Naive thymus-derived CD4-positive, alpha-beta T cell (primary cell): ENCODE measurements at places on chromosomes 16 and 17.

DNA sequence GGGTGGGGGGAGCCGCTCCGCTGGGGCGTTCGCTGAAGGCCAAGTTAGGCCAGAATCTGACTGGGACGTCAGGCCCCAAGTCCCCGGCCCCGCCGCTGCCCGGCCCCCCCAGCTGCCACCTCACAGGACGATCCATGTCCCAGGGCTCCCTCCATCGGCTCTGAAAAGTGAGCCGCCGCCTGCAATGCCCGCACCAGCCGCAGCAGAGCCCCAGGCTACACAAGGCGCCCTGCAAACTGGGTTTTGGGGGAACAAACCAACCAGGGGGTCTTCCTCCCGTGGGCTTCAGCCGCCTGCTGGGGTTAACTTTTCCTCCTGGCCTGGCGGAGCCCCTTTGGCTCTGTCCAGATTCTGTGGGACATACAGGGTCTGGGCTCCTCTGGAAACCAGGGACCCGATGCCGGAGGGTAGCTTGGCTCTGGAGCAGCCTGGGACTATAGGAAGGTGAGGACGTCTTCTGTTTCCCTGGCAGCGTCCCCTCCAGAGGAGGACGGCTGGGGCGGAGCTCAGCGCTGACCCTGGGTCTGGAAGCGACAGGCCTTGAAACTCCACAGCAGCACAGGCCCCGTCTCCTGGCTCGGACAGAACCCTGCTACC is 835 bp downstream of the NME4 start:
- DNase-seq = peak; percentile 45
- H3K27me3 ChIP-seq = no peaks in the 10 kb centered on the region
- H3K36me3 ChIP-seq = no peaks in the 10 kb centered on the region

DNA sequence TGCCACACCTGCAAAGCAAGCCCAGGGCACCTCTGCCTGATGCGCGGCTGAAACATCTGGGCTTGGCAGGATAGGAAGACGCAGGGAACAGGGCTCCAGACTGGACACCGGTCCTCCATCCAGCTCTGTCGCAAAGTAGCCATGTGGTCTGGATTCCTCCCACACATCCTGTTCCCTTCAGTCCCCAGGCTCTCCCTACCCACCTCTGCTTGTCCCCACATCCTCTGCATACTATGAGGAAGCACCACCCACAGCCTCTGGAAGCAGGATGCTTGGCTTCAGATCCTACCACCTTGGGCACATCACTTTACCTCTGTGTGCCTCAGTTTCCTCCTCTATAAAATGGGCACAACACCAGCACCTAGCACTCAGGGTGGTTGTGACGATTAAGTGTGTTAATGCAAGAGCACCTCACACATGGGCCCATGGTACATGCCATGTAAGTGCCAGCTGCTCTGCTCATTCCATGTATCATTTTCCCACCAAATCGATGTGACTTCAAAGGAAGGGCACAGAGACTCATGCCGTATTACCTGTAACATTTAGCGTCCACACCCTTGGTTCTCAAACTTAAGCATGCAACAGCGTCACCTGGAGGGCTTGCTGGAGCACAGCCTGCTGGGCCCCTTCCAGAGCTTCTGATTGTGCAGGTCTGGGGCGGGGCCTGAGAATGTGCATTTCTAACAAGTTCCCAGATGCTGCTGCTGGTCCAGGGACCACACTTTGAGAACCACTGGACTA is 138.6 kb upstream of the SDK2 start:
- no peaks in the 10 kb centered on the region for H3K27me3 ChIP-seq
- DNase-seq = peak; percentile 9
- no peaks in the 10 kb centered on the region for H3K36me3 ChIP-seq

GRCh38 chr16:28597692-28598261 is 927 bp upstream of the SULT1A2 start:
- DNase-seq = no peak
- H3K4me3 ChIP-seq = no peak overlapping the region
- no peaks in the 10 kb centered on the region for H3K4me1 ChIP-seq
- H3K36me3 ChIP-seq = no peaks in the 10 kb centered on the region

- no peaks in the 10 kb centered on the region for H3K36me3 ChIP-seq
- peaks cover 27% of the 10 kb centered on the region for H3K4me1 ChIP-seq
- no peak overlapping the region for H3K27ac ChIP-seq
- H3K4me3 ChIP-seq = no peak overlapping the region
- DNase-seq = no peak
- no peaks in the 10 kb centered on the region for H3K27me3 ChIP-seq
Observed at GRCh38 chr17:55340176-55340575, 75.4 kb downstream of the HLF start.

DNA sequence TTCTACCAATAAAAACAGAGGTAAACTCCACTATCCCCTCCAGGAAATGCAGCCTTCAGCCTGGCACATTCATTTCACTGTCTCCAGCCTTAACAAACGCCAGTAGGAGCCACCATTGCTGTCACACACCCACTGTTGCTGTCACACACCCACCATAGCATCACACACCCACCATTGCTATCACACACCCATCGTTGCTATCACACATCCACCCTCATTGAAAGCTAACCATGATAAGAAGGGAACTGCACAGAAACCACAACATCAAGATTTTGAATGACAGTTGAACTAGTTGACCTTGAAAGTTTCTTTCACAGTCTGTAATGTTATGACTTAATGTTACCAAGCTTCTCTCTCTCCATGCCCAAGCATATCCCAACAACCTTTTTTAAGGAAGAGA is 38.1 kb downstream of the SHCBP1 start:
- DNase-seq = no peak
- no peak overlapping the region for H3K4me3 ChIP-seq
- H3K4me1 ChIP-seq = no peaks in the 10 kb centered on the region
- H3K36me3 ChIP-seq = no peaks in the 10 kb centered on the region

DNA sequence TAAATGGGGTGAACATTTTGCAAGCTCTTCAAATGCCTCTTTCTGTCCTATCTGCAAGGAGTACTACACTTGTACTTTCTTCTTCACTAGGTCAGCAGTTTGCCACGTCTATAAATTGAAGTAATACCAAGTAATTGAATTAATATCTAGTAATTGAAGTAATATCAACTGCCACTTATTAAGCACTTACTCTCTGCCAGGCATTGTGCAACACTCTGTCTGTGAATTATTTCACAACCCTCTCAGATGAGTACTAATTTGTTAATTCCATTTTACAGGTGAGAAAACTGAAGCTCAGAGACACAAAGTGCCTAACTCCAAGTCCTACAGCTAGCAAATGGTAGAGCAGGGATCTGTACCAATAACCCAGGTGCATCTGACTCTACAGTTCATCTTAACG is 4.1 kb downstream of the SDR42E1 start:
- H3K27me3 ChIP-seq = no peaks in the 10 kb centered on the region
- no peak overlapping the region for H3K4me3 ChIP-seq
- no peak for DNase-seq
- no peak overlapping the region for H3K27ac ChIP-seq
- H3K36me3 ChIP-seq = no peaks in the 10 kb centered on the region

DNA sequence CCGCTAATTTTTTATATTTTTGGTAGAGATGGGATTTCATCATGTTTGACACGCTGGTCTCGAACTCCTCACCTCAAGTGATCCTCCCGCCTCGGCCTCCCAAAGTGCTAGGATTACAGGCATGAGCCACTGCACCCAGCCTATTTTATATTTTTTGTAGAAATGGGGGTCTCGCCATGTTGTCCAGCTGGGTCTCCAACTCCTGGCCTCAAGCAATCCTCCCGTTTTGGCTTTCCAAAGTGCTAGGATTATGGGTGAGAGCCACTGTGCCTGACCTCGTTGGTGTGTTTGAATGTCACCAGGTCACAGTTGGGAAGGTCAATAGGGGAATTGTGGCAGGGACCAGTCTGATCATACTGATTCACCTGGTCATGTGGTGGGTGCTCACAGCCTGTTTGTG is 56.7 kb upstream of the NKD1 start:
- no peaks in the 10 kb centered on the region for H3K27me3 ChIP-seq
- no peak for DNase-seq
- H3K4me1 ChIP-seq = no peaks in the 10 kb centered on the region

DNA sequence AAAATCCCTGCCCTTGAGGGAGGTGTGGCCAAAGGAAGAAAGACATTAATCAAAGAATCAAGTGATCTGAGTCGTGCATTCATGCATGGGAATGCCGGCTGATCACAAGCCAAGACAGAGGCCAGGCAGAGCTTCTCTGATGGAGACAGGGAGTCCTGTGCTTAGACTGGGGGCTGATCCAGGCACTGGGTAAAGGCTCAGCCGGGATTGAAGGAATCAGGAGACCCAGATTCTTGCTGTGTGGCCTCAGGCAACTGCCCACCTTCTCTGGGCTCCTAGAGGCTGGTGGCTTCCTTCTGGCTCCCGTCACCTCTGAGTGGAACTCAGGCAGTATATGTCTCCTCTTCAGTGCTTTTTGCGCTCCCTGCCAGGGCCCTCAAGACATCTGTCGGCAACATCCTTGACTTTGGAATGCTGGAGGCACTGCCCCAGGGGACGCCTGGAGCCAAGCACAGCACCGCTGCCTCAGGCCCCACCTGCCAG is 17.7 kb downstream of the RAI1 start:
- no peaks in the 10 kb centered on the region for H3K27me3 ChIP-seq
- no peak overlapping the region for H3K27ac ChIP-seq
- H3K36me3 ChIP-seq = peaks cover 3% of the 10 kb centered on the region
- no peak for DNase-seq
- H3K4me3 ChIP-seq = no peak overlapping the region

DNA sequence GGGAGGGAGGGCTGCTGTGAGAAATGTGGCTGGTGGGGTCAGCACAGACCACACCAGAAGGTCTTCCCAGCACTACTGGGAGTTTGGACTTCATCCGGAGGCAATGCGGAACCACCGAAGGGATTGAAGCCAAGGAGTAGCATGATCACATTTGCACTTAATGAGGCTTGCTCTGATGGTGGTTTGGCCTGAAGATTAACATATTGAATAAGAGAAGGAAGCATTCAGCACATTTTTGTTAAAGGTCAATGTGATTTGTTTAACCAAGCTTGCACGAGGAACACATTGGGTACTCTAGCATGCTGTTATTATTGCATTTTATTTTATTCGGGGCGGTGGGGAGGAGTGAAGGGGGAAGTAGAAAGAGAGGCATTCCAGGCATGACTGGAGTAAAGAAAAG is 378.6 kb downstream of the UTP18 start:
- no peaks in the 10 kb centered on the region for H3K4me1 ChIP-seq
- H3K4me3 ChIP-seq = no peak overlapping the region
- H3K36me3 ChIP-seq = no peaks in the 10 kb centered on the region
- no peak for DNase-seq
- no peak overlapping the region for H3K27ac ChIP-seq

DNA sequence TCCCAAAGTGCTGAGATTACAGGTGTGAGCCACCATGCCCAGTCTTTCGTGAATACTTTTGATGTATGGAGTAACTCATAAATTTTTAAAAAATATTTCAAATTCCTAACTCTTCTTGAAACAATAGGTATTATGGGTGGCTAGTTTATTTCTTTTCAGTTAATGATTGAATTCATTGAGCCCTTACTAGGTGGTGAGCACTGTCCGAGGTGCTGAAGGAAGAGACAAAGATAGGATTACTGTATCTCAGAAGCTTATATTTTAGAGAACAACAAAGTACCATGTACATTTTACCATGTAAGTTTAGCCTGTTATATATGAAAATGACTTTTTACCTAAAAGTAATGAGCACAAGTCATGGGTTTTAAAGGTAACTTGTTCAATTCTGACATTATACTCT is 418.3 kb downstream of the NPIPA7 start:
- no peaks in the 10 kb centered on the region for H3K36me3 ChIP-seq
- no peaks in the 10 kb centered on the region for H3K4me1 ChIP-seq
- H3K27ac ChIP-seq = no peak overlapping the region

- H3K27ac ChIP-seq = no peak overlapping the region
- DNase-seq = no peak
- no peaks in the 10 kb centered on the region for H3K4me1 ChIP-seq
- H3K4me3 ChIP-seq = no peak overlapping the region
- H3K27me3 ChIP-seq = no peaks in the 10 kb centered on the region
Observed at GRCh38 chr17:15384142-15384787, 42.9 kb upstream of the TEKT3 start.

DNA sequence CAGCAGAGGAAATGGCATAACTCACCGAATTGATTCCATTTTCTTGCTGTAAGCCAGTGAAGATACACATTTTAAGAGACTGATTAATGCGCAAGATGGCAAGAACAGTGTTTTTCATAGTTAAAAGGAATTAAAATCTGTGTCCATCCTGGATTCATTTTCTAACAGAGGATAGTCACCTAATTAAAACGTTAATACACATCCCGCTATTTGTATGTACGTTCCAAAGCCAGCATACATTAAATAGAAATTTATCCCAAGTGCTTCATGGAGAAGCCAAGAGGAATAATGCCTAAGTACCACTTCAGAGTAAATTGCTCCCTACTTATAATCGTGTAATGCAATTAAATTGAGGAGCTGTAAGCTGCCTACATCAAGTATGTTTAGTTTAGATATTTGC is 49.9 kb downstream of the RBFOX1 start:
- no peaks in the 10 kb centered on the region for H3K36me3 ChIP-seq
- no peak overlapping the region for H3K4me3 ChIP-seq
- H3K27me3 ChIP-seq = no peaks in the 10 kb centered on the region
- no peak overlapping the region for H3K27ac ChIP-seq
- DNase-seq = no peak

DNA sequence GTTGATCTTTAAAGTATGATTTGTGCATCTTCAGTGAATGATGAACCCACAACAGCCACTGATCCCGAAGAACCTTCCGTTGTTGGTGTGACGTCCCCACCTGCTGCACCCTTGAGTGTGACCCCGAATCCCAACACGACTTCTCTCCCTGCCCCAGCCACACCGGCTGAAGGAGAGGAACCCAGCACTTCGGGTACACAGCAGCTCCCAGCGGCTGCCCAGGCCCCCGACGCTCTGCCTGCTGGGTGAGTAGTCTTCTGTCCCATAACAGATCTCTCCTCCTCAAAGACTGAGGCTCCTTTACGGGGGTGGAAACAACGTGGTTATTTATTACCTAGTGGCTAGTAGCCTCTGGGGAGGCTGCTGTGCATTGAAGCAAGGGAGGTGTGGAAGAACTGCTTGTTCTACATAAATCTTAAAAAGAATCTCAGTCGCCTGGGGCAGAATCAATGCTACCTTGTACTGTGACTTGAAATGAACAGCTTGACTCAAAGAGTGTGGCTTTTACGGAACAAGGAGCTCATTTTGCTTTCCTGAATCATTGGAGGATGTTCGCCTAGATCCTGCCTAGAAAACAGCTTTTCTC is 63.0 kb upstream of the CLEC18A start:
- no peak for DNase-seq
- no peak overlapping the region for H3K4me3 ChIP-seq
- H3K27me3 ChIP-seq = no peaks in the 10 kb centered on the region

GRCh38 chr16:974001-974601 is 3.3 kb upstream of the LMF1 start:
- no peak for DNase-seq
- peaks cover 6% of the 10 kb centered on the region for H3K4me1 ChIP-seq
- no peaks in the 10 kb centered on the region for H3K27me3 ChIP-seq
- no peak overlapping the region for H3K27ac ChIP-seq
